NCI-H2081 treated with DMSO at 0.1 percent for 48 hours (cell line): ENCODE measurements at places on chromosomes 2 and 18.

DNA sequence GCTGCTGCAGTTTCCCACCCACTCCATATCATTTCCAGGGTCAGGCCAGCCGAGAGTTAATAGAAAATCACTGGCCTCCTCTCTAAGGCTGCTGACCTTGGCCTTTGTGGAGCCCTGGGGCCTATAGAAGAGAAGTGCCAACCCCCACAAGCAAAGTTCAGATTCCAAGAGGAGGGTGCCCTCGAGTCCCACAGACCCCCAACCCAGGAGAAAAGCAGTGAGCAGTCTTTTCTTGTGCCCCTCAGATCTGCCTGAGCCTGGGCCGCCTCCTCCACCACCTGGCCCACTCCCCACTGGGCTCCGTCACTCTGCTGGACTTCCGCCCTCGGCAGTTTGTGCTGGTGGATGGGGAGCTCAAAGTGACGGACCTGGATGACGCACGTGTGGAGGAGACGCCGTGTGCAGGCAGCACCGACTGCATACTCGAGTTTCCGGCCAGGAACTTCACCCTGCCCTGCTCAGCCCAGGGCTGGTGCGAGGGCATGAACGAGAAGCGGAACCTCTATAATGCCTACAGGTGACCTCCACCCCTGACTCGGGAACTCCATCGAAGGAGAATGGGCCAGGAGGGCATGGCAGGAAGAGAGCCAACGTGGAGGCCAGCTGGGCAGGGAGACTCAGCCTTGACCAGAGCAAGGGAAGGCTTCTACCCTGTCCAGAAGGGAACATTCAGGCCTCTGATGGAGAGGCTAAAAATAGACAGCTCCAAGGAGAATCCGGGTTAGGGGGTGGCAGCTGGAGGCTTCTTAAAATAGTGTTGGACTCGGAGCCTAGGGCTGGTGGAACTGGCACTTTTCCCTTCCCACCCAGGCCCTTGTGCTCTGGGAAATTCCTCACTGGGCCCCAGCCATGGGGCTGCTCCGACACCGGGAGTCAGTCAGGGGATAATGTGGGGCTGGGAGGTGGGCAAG lies 6.2 kb downstream of the PKDCC start:
- no peak for DNase-seq

DNA sequence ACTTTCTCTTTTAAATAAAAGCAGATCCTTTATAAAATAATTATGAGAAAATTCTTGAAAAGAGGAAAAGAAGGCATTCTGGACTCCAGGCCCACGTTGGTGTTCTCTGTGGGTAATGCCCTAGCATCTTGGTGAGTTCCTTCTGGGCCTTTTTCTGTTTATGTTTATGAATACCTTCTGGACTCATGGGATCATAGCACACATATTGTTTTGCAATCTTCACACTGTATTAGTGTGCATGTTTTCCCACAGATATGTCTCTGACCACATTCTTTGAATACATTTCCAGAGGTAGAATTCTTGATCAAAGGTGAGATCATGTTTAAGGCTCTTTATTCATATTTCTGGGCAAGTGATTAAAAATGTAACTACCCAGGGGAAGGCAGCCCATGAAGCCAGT lies 15.9 kb downstream of the GLI2 start:
- DNase-seq, result no peak

GRCh38 chr2:179129574-179130238 lies 79.8 kb upstream of the CCDC141 start:
- DNase-seq, result no peak

DNA sequence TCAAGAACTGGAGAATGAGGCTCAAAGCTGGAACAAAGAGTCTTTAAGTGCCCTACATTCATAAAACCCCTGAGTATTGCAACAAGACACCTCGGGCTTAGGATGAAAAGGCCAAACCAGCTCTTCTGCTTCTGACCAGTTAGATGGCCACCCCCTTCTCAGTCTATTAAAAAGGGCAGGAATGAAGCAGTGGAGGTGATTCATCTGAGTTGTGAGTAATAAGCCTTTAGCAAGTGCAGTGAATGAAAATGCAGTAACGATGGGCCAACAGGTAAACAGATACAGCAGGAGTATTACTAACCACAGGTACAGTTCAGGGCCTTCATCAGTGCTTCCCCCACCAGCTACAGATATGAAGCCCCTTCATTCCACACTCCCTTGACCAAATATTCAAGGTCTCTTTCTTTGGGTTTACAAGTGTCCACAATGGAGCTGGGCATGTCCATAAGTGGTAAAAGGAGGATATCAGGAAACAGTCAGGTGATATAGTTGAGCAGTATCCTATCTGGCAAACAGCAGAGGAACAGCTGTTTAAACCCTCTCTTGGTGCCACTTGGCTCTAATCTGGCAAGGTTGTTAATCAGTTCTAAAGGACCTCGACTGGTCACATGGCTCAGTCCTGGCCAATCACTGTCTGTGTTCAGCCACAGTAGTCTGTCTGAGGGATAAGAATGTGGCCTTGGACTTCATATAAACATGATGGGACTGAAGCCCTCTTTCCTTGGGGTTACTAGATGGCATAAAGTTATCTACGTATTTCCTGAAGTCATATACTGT lies 17.8 kb downstream of the SERPINB13 start:
- DNase-seq, result no peak

DNA sequence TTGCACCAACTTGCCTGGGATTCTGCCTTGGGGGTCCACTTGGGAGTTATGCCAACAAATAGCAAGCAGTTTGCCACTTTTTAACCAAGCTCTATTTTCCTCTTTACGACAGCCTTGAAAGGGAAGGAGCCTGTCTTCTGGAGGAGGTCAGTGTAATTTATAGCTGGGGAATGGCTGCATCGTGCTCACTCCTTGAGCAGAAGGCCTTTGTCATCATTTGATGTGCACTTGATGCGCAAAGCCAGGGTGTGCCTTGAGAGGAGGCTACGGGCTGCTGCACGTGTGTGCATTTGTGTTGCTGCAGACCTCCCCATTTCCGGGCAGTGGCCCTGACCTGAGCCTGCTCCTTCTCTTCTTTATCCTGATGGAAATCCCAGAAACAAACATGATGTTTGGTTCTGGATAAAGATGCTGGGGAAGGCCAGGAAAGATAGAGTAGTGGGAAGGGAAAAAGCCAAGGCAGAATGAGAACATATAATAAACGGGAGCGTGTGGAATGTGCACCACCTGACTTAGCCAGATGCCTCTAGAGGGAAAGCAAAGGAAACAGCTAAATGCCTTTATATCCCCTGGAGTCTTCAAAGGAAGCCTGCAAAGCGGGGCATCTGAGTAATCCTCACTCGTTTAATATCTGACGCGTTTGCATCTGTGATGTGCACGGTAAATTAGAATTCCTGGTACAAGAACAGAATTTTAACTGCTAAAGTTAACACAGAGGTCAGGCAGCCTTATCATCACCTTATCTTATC lies 68.3 kb upstream of the ZNF521 start:
- no peak for DNase-seq

GRCh38 chr18:42525905-42526304 lies 570.9 kb downstream of the PIK3C3 start:
- DNase-seq, result no peak

DNA sequence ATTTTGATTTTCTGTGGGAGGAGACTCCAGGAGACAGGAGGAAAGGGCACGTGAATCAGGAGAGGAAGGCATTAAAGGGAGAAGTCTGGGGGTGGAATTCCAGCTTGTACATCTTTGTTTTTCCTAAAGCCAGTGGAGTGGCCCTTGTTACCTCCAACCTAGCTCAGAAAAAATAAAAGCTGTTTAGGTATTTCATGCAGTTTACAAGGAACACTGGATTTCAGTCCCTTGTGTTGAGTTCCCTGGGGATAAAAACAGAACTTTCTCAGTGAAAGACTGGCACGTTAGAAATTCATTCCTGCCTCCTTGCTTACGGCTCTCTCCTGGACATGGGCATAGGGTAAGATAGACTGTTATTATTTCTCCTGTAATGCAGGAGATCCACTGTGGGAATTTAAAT lies 170.2 kb downstream of the ZEB2 start:
- DNase-seq, result no peak

DNA sequence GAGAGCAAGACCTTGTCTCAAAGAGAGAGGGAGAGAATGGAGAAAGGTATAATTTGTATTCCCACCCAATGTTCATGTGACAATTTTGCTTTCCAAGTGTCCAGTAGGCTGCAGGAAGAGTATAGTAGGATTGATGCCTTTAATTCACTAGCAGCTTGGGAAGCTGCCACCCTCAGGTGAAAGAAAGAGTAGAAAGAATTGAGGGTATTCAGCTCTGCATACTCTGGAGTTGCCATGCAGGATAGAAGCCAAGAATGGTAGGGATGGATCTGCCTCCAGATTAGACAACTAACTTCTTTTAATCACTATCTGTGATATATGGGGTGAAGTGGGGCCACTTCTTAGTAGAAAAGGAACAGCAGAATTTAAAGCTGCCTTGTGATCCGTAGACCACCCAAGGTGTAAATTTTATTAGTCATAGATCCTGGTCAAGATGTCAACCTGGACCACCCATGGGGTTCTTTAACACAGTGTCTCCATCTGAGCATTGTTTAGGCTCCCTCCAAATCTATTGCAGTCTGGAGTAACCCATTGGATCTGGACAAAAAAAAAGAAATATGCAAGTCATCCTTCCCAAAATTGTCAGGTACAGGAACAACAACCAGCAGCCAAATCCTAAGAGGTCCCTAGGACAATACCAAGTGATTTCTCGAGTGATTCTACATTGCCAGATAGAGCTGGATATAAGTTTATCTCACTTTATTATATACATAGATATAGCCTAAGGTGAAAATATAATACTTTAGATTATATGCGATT lies 33.1 kb upstream of the DTNA start:
- no peak for DNase-seq

GRCh38 chr2:229467783-229468182 lies 196.7 kb upstream of the PID1 start:
- no peak for DNase-seq

DNA sequence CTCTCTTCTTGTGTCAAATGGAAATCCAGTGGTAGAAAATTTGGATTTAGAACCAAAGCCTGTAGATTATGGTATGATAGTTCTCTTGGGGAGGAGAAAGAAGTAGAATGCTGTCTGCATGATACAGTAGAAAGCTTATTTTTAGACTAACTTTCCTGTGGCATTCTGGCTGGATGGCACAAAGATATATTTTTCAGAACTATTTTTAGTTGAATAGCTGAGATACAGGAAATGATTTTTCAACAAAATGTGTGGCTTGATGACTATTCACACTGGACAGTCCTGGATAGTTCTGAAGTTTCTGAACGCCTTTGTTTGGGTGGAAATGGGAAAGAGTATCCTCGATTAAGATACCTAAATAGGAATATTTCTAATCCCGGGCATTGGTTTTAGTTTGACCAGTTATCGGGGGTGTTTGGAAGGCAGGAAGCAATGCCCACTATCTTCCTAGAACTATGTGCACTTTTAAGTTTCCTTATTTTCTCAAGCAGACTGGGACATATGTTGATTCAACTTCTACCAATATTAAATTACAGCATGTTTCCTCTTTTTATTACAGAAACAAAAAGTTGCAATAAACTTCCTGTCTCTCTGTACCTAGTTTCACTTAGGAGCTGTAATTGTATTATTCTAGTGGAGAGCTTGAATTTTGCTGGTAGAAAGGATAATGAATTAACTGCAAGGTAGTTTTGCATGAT lies 32.1 kb downstream of the GDF7 start:
- DNase-seq, result no peak

- no peak for DNase-seq
Observed at GRCh38 chr18:49563130-49563540, 1.3 kb downstream of the LIPG start.

- no peak for DNase-seq
Observed at GRCh38 chr2:219998107-219998506, 370.7 kb downstream of the SLC4A3 start.

GRCh38 chr18:54254265-54254758 lies 15.0 kb upstream of the POLI start:
- DNase-seq, result no peak

- DNase-seq, result no peak
Observed at GRCh38 chr2:50879457-50879856, 152.5 kb downstream of the NRXN1 start.

DNA sequence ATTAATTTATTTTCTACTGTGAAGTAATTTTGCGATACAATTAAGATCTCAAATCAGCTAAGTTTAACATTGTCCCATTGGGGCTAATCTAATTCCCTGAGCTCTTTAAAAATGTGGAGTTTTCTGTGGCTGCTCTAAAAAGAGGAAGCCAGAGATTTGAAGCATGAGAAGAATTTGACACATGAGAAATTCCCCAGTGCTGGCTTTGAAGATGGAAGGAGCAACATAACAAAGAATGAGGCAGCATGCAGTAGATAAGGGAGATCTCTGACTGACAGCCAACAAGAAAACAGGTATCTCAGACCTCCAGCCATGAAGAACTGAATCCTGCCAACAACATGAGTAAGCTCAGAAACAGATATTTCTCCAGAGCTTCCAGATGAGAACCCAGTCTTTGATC lies 308.4 kb downstream of the ZNF804A start:
- DNase-seq, result no peak
